ENCODE measurements at places on chromosomes 7 and 10. TPM values are rescaled to one million over a fixed set of nuclear protein-coding genes. Genes with fewer than 3 reads are reported as not detected.
A peak's percentile ranks its signal among the peaks of the same experiment; 100 is the strongest.

Gene KCNIP2
- 0.14 TPM for total RNA-seq

DNA sequence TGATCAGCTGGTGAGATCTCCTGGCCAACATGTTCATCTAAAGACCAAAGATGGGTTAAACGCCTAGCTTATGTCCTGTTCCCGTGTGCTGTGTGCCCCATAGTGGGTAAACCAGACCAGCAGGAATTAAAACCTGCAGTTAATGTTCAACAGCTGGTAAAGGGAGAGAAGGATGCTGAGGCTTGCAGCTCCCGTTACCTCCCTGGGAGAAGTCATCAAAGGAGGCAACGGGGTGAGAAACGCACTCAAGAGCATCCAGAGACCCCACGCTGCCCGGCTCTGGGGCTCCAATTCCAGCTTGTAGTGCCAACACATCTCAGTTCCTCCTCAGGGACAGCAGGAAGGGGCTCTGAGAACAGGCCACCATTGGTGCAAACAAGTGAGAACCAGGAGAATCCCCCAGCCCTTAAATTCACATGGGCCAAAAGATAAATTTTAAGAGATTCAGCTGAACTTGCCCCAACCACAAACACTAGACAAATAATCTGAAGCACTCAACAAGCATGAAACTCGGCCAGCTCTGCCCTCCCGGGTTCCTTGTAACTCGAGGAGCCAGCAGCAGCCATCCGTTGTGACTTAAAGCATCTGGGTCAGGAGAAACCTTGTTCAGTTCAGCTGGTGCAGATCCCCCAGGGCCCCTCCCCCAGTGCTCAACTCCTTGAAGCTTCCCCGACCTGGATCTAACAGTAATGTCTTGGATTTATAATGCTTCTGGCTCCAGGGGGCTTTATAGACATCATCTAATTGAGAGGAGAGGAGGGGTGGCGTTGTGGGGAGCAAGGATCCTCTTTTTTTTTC is 29.4 kb downstream of the FAM241B start:
- DNase-seq = no peak

- DNase-seq = no peak
Measured at GRCh38 chr10:29191674-29192073, 97.2 kb upstream of the LYZL1 start.

- DNase-seq = no peak
Measured at GRCh38 chr10:96025566-96025965, 17.8 kb upstream of the CCNJ start.

Gene CCL26
- not detected for total RNA-seq

DNA sequence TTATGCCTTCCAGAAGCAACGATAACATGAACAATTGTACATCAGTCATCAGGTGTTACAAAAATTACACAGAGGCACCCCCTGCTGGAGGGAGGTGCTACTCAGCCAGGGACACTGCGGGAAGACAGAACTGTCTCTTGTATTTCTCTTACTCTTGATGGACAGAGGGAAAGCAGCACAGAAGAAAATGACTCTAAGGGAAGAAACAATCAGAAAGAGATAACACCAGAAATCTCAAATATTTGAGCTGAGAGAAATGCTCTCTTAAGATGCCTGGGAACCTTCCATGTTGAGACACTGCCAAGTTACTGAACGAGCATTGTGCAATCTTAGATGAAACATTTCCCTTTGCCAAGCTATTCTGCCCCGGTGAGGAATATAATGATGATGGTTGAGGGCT is 227.6 kb upstream of the NPSR1 start:
- DNase-seq = peak; percentile 33

Gene FAM237B
- not detected for total RNA-seq

DNA sequence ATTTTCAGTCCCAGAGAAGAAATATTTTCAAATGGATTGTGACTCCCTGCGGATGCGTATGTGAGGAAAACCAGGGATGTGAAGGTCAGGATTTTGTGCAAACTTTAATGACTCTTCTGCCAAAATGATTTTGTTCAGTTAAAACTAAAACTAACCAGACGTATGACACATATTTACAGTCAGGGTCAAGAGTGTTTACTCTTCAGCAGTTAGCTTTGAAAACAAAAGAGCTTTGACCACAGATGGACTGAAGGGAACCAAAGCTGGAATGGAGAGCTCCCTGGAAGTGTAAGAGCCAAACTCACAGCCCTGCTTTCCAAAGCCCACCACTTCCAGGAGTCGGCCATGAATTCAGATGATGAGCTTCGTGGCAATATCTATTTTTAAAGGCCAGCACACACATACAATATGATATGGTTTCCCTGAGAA is 15.5 kb downstream of the SVIL start:
- DNase-seq = no peak

DNA sequence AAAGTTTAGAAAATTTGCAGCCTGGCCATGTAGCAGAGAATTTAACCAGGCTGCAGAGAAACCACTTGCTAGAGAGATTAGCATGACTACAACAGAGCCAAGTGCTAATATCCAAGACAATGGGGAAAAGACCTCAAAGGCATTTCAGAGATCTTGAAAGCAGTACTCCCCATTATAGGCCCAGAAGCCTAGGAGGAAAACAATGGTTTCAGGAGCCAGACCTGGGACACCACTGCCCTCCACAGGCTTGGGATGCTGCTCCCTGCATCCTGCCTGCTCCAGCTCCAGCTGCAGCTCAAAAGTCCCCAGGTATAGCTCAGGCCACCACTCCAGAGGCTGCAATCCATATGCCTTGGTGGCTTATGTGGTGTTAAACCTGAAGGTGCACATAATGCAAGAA is 101.5 kb upstream of the TMEM72 start:
- no peak for DNase-seq

GRCh38 chr7:158031867-158032308 is 555.7 kb downstream of the PTPRN2 start:
- DNase-seq = no peak

Gene NAT16
- 0.12 TPM for total RNA-seq

DNA sequence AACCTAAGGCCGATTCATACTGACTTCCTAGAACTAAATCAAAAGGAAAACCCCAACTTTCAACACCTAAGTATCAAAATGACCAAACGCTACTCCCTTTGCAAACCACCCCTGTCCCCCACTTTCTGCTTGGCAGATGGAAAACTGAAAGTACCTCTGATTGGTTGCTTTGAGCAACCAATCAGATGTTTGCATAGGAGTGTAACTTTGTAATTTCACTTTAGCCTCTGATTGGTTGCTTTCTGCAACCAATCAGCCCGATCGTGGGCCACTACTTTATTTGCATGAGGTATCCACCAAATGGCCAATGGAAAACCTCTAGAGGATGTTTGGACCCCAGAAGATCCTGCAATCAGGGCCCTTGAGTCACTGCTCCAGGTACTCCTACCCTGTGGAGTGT is 12.3 kb upstream of the SNX10 start:
- DNase-seq = no peak

DNA sequence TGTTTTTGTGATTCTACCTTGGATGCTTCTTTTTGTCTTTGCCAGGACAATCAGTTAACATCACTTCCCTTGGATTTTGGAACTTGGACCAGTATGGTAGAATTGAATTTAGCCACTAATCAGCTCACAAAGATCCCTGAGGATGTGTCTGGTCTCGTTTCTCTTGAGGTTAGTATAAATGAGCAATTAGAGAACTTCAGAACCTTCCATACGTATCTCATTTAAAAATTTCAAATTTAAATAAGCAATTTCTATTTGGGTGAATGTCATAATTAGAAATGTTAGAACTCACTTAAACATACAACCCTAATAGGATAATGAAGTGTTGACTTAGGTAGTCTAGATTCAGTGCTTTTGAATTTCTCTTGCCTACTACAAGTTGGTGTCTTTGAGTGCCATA is 69.3 kb upstream of the ADRA2A start:
- no peak for DNase-seq

Gene PIK3AP1
- total RNA-seq = 4.2 TPM

DNA sequence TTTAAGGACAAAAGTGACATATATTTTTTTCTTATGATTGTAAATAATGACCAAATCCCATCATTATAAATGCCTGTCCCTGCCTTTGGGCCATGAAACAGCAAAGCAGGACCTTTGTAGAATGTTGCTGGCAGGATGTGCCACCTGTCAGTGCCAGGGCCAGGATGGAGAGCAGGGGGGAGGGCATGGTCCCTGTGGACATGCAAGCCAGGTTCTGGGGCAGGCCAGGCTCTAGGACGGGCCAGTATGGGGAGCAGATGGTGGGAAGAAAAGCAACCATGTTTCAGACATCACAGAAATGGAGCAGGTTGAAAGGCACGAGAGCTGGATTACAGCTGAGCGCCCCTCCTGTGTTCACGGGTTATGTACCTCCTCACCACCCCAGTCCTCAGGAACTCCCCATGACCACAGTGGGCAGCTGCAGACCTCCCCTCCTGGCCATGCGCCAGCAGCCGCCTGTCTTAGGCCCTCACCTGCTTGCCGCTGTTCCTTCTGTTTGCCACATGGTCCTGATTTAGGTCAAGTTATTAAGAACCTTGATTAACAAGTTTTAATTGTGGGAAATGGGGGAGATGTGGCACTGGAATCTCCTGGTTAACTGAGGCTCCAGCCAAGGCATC is 210.4 kb downstream of the PAXIP1 start:
- DNase-seq = no peak

GRCh38 chr10:69472544-69472943 is 21.3 kb downstream of the TSPAN15 start:
- no peak for DNase-seq

- DNase-seq = no peak
Measured at GRCh38 chr10:90133606-90134005, 432.2 kb downstream of the KIF20B start.

Gene SEMA3A
- total RNA-seq = 13.7 TPM

DNA sequence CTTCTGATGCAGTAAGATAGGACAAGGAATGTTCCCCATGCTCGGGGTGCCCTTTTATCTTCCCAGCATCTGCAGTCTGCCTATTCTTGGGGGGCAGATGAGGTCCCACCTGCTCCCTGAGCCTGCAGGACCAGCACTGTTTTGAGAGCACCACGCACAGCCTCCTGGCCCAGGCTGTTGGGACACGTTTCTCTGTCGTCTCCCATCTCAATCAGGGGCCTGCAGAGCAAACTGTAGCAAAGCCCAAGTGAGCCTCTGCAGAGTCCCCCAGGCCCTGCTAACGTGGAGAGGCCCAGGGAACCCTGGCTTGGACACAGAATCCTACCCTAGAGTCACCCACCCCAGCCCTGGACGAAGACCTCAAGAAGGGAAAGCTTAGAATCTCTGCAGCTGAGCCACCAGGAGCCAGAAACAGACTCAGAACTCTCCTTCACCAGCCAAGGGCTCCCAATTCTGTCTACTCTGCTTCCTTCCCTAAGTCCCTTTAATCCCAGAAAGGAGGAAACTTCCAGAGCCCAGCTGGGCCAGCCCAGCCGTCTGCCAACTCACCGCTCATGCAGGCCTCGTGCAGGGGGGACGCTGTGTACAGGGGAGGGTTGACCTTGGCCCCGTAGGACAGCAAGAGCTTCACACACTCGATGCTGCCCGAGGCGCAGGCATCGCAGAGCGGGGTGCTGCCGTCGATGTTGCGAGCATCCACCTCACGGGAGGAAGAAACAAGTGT is 15.6 kb downstream of the ASB13 start:
- DNase-seq = no peak

Gene IMPDH1
- total RNA-seq = 64.3 TPM

Gene SPDYE6
- not detected for total RNA-seq

Gene SRRM3
- total RNA-seq = 0.07 TPM

GRCh38 chr7:26533217-26533616 is 241.6 kb downstream of the SNX10 start:
- no peak for DNase-seq

DNA sequence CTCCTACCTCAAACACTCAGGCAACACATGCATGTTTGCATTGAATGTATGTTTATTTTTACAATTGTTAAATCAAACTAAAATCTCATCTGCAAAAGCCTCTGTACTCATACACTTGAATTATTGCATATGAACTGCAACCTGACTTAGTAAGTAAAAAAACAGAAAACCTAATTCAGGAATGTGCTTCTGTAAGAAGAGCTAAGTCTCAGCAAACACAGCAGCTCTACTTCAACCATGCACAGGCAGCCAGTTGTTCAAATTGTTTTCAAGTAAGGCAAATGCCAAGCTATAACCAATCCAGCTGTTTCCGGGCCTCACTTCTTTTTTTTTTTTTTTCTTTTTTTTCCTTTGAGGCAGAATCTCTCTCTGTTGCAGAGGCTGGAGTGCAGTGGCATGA is 93.5 kb upstream of the MALRD1 start:
- DNase-seq = no peak

Gene SLC18A3
- total RNA-seq = not detected

Gene NPSR1
- total RNA-seq = not detected

DNA sequence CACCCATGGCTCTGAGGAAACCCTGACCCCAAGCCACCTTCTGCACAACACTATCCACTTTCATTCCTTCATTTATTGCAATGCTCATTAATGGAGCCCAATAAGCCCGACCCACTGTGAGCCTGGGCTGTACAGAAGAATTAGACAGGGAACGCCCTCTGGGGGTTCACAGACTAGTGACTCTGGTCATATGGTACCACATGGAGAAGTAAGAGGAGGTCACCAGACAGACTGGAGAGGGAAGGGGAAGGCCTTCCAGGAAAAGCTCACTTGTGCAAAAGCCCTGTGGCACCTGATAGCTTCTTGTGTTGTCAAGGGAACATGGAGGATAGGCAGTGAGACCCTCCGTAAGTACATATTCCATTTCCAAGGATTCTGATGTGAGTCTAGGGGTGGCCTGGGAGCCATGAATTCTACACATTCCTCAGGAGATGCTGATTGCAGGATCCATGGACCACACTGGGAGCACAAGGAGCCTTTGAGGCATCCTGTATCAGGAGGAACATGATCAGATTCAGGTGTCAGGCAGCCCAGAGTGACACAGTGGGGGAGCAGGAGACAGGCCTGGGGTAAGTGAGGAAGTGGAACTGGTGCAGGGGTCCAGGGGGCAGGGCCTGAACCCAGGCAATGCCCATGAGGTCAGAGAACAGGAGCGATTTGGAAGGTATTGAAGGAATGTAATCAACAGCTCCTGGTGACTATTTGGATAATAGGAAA is 19.9 kb downstream of the TMEM72 start:
- DNase-seq = no peak
